ENCODE measurements at places on chromosomes 1 and 21.

GRCh38 chr1:38246955-38247952 is 200.7 kb upstream of the POU3F1 start:
- DNase-seq = no peak

DNA sequence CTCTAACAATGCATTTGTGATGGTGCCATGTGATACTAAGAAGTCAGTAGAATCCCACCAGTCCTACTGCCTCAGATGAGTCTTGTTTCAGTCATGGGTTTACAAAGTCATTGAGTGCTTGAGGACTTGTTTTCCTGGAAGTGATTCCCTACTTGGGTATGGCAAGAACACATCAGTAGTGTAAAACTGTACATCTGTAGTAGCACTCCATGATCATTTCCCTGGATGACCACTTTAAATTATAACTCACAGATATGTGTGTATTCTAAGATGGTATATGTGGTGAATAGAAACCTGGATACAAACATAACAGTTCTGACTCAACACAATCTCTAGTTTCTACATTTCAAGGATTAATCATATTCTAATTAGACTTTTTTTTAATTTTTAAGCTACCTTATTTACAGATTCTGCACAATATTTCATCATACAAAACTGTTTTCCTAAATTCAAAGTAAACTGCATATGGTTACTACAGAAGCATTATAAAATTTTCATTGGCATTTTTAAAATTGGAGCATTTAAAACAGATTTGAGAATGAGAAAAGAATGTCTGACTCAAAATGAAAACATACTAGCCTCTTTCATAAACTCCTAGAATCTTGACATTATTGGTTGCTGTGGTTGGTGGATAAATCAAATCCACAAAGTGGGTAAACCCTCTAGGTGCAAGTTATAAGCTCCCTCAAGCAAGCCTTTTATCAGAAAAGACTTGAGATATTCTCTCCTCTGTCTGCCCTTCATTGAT is 6.8 kb upstream of the PSMG1 start:
- DNase-seq = peak; percentile 66

DNA sequence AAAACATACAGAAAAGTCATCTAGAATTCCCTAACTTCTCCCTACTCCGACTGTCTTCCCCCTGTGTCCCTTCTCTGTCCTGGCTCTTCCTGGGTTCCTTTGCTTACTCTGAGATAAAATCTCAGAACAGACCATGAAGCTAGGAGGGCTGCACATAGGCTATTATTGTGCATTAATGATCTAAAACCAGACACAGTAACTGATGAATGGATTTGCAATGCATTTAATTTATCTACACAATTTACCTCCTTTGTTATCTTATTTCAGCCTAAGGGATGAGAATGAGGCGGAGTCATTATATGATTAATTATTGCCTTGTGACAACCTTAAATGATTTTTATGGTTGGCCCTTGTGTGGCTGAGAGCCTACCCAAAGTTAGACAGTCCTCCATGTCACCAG is 14.5 kb downstream of the RHOU start:
- DNase-seq = no peak

DNA sequence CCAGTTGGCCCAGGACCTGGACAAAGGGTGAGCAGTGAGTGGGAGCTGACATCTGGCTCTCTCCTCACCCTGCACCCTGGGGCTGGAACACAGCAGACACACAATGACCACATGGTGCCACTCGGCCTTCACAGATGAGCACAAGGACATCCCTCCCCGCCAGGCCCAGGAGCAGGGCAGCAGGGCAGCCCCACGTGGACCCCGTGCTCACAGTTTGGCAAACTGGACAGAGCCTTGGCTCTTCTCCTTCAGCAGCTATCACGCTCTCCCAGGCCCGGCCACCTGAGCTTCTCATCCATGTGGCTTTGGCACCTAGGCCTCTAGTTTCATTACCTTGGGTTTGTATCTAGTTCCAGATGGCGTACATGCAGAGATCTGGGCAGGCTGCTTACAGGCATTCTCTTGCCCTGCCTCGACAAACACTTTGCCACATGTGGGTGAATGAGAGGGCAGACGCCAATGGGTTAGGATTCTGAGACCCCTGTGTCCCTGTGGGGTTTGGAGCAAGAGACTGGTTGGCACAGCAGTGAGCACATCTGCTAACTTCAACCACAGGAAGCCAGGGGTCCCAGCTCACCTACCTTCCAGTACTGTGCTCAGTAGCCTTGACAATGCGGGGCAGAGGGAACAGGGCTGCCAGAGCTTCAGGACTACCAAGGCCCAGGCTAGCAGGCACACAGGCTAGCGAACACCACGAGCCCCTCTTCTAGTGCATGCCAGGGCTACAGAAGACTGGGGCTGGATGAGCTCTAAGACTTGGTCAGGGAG is 3.4 kb upstream of the PTPRF start:
- DNase-seq = no peak

DNA sequence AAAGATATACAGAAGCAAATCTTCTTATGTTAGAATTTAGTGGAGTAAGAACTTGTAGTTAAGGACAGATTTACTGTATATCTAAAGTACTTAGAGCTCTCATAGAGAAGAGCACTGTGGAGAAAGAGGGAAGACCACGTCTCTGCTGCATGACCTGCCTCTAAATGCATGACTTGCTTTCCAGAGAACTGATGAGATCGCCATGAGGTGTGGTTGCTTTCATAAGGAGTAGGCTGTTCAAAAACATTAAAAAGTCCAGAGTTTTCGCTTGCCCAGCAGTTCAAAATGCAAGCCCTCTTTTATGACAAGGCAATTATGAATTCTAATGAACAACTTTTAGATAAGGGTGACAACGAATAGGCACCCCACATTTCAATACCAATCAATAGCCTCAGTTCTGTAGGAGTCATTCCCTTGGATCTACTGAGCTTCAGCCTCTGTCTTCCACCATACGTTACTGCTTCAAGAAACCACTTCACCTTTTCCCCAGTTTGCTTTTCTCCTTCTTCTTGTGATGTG is 24.9 kb downstream of the SLC30A10 start:
- no peak for DNase-seq

GRCh38 chr1:197101978-197102377 is 34.9 kb upstream of the F13B start:
- no peak for DNase-seq

- no peak for DNase-seq
These were observed 6.7 kb downstream of the INTS3 start for GRCh38 chr1:153734396-153735089.

- no peak for DNase-seq
These were observed 118.6 kb downstream of the PRDM16 start for GRCh38 chr1:3187415-3188149.

- DNase-seq = peak; percentile 48
These were observed at the start of gene SDC3 for GRCh38 chr1:30908696-30909364. SDC3 (minus strand) TSS chr1:30908758; CDS start chr1:30908586, 172 bp downstream.

DNA sequence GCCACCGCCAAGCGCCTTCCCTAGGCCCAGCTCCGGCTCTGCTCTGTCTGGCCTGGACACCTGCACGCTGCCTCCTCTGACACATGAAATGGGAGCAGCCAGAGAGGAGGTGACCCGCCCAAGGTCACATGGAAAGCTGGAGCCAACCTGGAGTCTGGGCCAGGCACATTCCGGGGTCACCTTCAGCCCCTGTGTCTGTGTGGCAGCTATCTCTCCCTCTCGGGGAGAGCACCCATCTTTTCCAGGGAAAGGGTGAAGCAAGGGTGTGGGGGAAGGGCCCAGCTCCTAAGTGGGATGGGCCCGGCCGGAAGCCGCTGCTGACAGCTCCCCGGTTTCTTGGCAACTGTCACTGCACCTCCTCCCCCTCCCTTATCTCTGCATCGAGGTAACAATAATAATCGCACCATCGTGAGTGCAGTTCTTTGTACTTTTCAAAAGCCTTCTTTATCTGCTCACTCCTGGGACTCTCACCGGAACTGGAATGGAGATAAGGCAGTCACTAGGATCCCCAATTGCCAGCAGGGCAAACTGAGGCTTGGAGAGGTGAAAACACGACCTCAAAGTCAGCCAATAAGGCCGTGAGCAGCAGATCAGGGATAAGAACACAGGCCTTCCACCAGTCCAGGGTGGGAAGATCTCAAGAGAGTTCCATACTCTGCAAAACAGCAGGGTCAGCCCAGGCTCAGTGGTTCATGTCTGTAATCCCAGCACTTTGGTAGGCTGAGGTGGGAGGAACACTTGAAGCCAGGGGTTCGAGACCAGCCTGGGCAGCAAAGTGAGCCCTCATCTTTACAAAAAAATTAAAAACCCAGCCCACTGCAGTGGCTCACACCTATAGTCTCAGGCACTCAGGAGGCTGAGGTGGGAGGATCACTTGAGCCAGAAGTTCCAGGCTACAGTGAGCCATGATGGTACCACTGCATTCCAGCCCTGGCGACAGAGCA is 36.9 kb downstream of the RAP1GAP start:
- DNase-seq = no peak

GRCh38 chr21:37184784-37185593 is 82.1 kb downstream of the VPS26C start:
- no peak for DNase-seq

- DNase-seq = no peak
These were observed 342.2 kb downstream of the CAMTA1 start for GRCh38 chr1:7127322-7128075.

- DNase-seq = no peak
These were observed 507.6 kb downstream of the NPHP4 start for GRCh38 chr1:5484451-5485165.

- peak; percentile 6 for DNase-seq
These were observed 255.3 kb upstream of the CAMK1G start for GRCh38 chr1:209328196-209328595.

DNA sequence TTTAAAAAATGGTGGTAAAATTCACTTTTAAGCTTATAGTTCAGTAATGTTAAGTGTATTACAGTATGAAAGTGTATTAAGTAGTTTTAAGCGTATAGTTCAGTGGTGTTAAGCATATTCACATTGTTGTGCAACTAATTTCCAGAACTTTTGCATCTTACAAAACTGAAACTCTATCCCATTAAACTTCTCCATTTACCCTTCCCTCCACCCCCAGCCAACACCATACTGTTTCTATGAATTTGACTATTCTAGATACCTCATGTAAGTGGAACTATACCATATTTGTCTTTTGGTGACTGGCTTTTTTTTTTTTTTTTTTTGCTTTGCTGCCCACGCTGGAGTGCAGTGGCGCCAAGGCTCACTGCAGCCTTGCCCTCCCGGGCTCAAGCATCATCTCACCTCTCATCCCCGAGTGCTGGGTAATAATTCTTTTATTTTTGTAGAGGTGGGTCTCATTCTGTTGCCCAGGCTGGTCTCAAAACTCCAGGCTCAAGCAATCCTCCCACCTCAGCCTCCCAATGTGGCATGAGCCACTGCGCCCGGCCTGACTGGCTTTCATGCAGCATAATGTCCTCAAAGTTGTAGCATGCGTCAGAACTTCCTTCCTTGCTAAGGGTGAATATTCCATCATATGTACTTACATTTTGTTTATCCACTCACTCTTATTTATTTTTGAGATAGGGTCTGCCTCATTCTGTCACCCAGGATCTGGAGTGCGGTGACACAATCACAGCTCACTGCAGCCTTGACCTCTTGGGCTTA is 45.1 kb upstream of the BMP8B start:
- DNase-seq = no peak

- DNase-seq = no peak
These were observed 135.0 kb downstream of the FOXD2 start for GRCh38 chr1:47572731-47573430.
